ENCODE measurements at places on chromosomes 1 and 21.

- no peak for ATAC-seq
Observed at GRCh38 chr1:186903374-186904136, 74.8 kb downstream of the PLA2G4A start.

DNA sequence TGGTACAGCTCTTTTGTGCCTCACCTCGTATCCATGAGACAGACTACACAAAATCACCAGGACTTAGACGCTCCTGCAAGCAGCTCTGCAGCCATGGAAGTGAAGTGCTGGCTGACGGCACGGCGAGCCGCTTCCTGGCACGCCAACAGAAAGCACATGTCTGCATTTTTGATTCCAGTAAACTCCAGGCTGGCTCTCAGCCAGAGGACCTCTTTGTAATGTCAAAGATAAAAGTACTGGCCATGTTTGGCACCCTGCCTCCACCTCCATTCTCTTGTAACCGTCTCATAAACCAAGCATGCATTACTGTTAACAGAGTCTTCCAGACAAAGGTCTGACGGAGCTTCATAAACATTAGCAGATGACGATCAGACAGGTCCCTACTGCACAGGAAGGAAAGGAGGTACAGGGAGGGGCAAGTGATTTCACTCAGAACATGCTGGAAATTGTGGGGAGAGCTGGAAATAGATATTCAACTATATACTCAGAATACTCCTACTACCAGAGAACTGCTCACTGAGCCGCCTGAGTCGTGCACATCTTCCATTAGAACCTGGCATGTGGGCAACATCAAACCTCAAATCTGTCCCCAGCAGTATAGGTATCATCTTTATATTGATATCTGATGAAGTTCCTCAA is 632.0 kb downstream of the SMYD3 start:
- no peak for ATAC-seq

GRCh38 chr1:208324005-208324404 is 79.8 kb upstream of the PLXNA2 start:
- ATAC-seq: no peak

DNA sequence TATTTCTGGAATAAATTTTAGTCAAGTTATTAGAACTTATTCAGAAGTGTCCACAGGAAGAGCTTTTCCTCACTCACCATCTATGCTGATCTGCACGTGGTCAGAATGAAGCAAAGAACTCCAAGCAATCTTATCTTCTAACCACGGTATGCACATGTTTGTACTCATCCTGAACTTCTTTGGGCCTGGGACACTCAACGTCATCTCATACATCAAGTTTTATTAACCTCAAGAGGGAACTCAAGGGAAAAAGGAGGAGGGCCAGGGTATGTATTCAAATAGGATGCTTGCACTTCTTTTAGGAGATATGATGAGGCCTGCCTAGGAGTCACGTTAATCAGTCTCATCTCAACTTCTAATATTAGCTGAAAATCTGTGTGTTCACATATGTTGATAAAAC is 142.5 kb downstream of the C1orf94 start:
- no peak for ATAC-seq

DNA sequence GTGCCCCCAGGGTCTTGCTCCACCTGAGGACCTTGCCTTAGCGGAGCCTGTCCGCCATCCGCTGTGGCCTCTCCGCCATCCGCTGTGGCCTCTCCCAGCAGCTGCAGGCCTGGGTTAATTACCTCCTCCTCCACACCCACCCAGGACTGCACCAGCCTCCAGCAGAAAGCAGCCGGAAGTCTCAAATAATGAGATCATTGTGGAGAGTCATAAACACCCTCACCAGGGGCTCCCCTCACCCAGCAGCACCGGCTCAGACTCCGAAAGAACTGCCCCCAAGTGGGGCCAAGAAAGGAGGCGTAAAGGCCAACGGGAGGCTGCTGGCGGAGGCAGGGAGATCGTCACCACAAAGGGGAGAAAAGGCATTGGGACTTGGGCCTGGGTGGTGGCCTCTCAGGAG is 10.7 kb upstream of the GPR153 start:
- ATAC-seq: no peak

DNA sequence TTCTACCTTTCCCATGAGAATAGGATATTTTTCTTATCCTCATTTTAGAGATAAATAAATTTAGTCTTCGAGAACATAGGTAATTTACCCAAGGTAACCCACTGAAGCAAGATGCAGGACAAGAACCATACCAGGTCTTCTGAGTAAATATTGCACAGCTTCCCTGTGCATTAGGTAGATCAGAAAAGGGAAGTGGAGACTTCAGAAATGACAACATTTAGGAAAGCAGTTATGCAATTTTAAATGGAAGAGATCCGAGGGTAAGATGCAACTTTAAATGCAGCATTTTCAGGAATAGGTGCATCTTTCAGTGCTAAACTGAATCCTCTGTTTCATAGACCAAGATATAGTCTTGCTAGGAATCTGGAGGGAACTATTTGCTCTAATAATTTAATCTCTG is 206.4 kb upstream of the SGIP1 start:
- ATAC-seq: no peak

DNA sequence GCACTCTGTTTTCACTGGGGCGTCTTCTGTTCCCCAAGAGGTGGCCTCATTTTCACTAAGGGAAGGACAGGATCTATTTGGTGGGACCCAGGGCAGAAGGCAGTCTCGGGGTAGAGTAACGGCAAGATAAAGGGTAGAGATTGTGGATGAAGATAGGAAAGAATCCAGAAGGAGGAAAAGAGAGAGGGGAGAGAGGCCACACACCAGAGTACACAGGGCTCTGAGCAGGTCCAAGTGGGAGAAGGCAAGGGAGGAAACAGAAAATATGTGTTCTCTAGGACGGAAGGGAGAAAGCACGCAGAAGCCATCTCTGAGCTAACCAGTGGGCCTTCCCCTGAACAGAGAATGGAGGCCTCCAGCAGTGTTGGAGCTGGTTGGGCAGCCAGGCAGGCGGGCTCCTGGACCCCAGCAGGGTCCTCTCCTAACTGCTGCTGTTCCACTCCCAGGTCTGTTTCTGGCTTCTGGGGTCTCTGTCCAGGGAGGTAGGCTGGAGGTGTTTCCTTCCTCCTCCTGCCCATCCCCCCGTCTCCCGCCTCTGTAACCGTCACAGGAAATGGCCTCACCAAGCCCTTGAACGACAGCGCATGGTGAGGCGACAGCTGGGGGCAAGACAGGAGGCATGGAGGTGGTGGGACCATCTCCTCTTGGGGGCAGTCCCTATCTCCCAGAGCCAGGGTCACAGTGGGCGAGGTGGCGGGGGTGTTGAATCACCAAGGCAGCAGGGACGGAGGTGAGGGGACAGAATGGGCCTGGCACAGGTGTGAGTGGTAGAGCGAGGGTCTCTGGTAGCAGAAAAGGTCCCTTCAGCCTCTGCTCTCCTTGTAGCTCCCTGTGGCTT is 649 bp downstream of the PTPN7 start:
- no peak for ATAC-seq
